GM20000 (cell line): ENCODE measurements at places on chromosomes 12 and 14.

DNA sequence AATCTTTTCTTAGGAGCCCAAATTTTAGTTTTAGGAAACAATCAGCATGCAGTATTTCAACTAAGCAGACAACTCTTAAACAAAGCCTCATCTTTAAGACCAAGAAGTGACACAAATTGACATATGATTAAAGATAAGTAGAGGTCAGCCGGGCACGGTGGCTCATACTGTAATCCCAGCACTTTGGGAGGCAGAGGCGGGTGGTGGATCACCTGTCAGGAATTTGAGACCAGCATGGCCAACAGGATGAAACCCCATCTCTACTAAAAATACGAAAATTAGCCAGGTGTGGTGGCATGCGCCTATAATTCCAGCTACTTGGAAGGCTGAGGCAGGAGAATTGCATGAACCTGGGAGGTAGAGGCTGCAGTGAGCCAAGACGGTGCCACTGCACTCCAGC, 35.8 kb downstream of the BLTP3B start:
- no peak for DNase-seq

DNA sequence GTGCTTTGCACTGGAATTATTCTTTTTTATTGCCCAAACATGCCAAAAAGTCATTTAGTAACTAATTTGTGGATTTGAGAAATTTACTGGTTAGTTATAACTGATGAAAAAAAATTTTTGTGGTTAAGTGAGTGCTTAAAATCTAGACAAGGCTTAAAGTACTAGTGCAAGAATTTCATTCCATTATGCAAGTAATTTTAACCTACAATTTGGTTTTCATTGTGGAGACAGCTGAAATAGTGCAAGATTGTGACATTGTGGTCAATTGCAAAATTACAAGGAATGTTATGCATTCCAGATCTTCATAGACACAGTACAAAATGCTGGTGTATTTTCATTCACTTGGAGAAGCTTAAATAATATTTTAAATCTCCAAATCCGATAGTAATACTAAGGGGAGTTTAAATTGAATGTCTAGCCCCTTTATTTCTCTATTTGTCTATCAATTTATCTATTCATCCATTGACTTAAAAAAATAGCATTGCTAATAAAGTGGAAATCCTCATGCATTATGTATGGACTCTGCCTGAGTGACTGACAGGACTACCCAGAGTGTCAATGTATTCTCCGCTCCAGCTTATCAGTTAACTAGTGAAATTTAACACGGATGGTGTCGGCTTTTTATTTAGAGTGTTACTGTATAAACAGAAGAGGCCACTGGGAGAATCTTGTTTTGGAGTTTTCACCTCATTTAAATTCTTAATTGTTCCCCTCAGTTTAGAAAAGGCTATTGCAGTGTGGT, 125.9 kb downstream of the ALX1 start:
- no peak for DNase-seq

- no peak for DNase-seq
Measured at GRCh38 chr12:14903386-14904098, 17.9 kb upstream of the MGP start.

DNA sequence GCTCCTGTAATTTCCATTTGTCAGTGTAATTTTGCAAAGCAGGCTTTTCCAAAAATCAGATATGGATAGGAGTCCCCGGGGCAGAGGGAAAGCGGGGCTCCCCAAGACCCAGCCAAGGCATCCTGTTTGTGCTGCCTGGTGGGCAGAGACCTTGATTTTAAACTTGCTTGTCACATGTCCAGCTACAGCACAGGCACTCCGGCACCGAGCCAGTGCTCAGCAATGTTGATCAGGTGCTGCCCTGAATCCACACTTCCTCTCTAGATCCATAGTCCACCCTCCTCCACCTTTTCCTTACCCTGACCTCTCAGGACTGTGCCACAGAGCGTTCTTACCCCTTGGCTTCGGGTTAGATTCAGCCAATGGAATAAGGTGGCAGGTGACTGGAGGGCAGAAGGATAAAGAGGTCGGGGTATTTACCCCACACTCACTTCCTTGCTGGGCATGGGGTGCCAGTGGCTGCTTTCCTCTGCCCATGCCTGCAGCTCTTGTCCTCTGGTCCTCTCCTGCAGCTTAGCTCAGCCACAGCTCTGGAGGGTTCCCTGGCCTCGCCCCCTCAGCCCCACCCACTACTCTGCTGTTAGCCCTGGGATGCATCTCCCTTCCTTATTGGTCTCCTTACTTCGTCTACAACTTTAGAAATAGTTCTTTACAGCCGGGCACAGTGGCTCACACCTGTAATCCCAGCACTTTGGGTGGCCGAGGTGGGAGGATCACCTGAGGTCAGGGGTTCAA, 80.1 kb downstream of the IRF2BPL start:
- no peak for DNase-seq

DNA sequence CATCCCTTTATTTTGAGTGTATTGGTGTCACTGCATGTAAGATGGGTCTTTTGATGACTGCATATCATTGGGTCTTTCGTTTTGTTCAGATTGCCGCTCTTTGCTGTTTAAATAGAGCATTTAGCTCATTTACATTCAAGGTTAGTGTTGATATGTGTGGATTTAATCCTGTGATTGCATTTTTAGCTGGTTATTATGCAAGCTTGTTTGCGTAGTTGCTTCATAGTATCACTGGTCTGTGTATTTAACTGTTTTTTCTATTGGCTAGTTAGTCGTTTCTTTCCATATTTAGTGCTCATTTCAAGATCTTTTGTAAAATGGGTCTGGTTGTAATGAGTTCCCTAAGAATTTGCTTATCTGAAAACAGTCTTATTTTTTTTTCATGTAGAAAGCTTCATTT, 1170.6 kb upstream of the SEL1L start:
- no peak for DNase-seq

DNA sequence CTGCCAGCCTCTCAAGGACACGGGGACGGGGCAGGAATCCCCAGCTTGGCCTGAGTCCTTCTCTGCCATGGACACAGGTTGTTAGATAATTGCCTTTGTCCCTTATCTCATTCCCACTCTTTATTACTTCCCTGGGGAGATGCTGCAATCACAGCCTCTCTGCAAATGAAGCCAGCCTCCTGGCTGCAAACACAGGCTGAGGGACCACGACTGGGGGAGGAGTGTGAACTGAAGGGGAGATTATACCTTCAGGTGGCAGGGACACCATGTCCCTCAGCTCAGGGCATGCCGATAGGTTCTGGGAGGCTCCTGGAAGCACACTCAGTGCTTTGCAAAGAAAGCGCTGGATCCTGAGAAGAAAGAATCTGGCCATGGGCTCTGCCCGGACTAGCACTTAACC, 16.1 kb upstream of the CHGA start:
- DNase-seq, result no peak

GRCh38 chr14:50763382-50764007, 67.5 kb downstream of the NIN start:
- no peak for DNase-seq

- DNase-seq, result no peak
Measured at GRCh38 chr12:38163442-38163801, 153.2 kb upstream of the ALG10B start.

DNA sequence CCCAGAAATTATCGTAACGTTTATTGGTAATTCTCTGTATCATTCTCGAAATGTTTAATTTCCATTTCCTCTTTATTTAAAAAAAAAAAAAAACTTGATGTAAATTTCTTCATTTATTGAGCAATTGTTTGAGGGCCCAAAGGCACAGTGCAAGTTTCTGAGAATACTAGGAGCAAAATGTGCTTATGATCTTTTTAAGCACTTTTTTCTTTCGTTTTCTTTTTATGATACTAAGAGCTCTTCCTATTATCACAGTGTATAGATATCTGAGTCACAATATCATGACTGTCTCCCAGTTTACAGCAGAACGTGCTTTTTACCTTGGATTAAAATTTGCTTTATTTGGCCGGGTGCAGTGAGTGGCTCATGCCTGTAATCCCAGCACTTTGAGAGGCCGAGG, 5.6 kb downstream of the ATP2A2 start:
- no peak for DNase-seq

DNA sequence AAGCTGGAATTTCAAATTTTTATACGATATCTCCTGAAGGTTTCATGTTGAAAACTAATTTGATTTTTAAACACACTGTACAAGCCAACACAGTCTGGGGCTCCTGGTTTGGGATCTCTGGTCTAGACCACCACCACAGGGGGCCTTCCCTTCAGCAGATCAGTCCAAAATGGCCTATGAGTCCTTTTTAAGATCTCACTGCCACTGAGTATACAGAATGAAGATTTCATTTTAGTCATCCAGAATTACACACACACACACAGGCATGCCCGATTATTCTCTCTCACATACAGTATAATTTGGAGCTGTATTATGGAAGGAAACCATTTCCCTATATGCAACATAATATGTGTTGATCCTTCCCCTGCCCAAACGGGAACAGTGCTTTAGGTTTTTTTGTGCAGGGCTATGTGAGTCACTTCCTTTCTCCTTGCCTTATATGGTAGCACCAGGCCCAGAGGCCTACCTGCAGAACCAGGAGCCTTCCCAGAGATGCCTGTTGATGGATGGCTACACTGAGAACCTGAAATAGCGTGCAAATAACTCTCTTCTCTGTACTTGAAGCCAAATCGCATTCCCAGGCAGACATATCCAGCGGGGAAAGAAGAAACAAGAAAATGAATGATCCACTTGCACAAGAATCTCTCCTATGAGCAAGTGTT, 28.1 kb upstream of the WNK1 start:
- no peak for DNase-seq

DNA sequence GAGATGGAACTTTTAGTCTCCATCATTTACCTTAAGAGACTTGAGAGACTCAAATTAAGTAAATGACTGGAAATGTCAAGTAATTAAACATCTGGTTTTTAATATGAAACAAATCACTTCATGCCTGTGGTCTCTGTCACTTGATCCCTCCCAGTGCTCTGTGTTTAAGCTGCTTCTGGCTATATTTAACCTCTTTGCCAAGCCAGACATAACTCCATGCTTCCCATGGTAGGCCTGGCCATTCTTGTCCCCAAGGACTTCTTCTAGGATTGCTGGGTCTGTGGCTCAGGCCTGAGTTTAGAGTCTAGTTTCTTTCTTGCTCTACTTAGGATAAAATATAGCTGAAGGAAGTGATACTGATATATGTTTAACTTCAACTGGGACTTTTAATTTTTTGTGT, 1013.6 kb downstream of the FLRT2 start:
- DNase-seq, result no peak

DNA sequence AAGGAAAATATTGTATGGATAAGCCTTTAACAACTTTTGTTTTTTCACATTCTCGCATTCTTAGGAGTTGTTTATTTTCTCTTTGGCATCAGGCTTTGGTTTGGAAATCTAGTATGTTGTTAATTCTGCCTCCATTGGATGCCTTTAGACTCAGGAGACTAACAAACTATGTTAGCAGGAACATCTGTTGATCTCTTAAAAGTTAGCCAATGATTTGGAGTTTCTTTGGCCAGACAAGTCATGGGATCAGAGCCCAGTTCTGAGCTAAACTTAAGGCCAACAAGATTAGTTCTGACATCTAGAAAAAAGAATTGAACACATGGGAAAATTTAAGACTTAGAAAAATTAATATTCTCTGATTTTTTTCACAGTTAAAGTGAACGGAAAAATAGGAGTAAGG, 35.3 kb upstream of the STRAP start:
- no peak for DNase-seq

DNA sequence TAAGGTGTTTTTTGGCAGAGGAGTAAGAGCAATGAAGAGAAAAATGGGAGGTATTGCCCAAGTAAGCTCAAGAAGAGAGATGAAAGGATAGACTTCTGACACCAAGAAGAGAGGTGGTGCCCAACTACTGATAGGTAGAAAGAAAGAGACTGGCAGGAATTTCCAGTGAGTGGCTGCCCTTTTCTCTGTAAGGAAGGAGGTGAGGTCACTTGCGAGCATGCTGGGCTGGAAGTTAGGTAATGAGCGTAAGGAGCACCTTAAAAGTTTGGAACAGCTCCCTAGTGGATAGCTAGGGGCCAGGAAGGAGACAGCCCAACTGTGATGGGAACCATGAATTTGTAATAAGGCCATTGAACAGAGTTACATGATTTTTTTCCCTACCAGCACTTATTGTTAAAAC, 127.0 kb downstream of the ANO6 start:
- no peak for DNase-seq

GRCh38 chr12:10130042-10130441, at the start of gene CLEC7A:
CLEC7A (minus strand) TSS chr12:10130199; CDS start chr12:10130082, 117 bp downstream.
- DNase-seq, result peak; percentile 43

DNA sequence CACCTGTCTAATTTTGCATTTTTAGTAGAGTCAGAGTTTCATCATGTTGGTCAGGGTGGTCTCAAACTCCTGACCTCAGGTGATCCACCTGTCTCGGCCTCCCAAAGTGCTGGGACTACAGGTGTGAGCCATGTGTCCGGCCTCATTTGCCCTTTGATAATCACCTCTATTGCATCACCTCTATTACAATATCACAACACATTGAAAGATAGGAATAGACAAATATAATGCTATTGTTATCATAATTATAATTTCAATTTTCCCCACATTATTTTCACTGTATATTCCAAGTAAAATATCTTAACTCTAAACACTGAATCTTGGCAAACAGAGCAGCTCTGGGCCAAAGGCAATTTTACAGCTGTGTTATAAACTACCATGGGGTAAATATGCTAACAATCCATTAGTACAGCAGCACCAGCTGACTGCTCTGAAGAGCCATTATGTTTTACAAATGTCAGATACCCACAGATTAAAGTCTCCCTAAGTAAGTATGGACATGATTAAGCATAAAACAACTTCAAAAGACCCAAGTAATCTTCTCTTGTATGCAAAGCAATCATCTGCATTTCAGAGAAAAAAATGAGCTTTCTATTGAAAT, 173.2 kb downstream of the MED13L start:
- DNase-seq, result no peak

DNA sequence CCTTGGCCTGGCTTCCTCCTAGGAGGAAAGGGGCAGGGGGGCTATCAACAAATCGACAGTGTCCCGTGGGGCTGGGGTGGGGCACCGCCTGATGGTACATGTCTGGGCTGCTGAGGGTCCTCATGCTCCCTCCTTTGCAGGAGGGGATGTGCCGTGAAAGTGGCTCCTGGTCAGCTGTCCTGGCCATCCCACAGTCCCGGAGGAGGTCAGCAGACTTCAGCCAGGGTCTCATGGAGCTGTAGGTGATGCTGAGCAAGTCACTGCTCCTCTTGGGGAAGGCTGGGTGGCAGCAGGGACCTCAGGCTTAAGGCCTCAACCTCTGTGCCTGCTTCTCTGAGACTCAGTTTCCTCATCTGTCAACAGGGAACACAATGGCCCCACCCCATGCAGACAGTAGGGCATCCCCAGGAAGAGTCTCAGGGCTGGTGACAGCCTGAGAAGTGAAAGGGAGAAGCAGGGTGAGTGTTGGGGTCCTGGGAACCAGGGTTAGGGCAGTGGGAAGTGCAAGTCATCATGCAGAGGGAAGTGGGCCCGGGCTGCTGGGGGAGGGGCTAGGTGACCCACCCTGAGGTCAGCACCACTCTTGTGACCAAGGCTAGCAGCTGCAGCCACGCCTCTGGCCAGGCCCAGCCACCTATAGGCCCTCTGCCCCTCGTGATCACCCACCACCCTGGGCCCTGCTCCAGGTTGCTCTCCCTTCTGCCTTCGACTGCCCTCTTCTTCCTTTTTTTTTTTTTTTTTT, 4.4 kb upstream of the TNFAIP2 start:
- DNase-seq, result no peak
